ENCODE measurements at places on chromosomes 5 and 9.

GRCh38 chr5:125394661-125395280 lies 648.3 kb upstream of the ZNF608 start:
- no peak for DNase-seq

DNA sequence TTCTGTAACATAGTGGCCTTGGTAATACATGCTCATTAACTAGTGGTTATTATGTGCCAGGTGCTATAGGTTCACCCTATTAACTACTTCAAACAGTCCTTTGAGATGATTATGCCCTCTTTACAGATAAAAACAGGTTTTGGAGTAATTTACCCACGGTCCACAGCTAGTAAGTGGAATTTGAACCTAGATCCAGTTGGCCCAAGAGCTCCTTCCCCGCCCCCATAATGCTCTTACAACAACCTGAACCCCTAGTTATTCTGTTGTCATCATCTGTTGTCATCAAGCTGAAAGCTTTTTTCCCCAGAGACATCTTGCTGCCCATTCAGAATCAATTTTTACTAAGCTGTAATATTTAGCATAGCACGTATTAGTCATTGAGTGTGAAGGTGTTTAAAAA lies 23.2 kb downstream of the XPA start:
- no peak for DNase-seq

DNA sequence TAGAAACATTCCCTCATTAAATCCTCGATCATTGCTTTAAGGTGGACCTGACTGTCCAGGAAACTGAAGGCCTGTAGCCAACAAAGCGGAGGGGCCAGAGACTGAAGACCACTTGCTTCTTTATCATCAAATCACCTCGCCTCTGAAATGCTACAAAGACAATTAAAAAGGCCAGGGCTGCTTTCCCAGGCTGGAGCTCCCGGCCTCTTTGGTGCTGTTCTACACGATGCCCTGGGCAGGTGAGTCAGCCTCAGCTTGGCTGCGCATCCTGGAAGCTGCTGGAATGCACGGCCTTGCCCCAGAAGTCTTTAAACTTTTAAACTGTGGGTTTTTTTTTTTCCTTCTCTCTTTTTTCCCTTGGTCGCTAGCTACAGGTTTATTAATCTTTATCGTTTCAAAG lies 46.5 kb downstream of the SH3PXD2B start:
- no peak for DNase-seq

- DNase-seq: no peak
Observed at GRCh38 chr5:97907646-97908400, 724.8 kb upstream of the RIOK2 start.

- DNase-seq: no peak
Observed at GRCh38 chr5:21704974-21705668, 1148.0 kb downstream of the CDH12 start.

GRCh38 chr5:125560476-125561225 lies 814.2 kb upstream of the ZNF608 start:
- DNase-seq: no peak

- DNase-seq: no peak
Observed at GRCh38 chr5:56558131-56558745, 257.1 kb upstream of the MAP3K1 start.

DNA sequence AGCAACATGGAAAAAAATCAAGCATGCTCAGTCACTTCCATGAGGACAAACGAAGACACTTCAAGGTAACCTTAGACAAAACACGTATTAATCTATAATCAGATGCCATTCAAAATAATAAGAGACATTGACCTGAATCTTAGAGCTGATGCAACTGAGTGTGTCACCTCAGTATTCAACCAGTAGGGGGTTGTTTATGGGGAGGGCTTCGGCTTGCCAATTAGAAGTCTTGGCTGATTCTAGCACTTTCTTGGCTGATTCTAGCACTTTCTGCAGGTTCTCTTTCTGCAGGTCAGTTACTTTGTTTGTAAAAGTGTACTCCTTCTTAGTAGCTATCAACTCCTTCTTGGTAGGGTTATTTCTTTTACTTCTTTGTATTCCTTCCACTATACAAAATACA lies 317.6 kb downstream of the ENC1 start:
- peak; percentile 24 for DNase-seq

GRCh38 chr9:113572076-113572861 lies 108.7 kb downstream of the RGS3 start:
- DNase-seq: peak; percentile 96

All from hematopoietic multipotent progenitor cell treated with erythropoietin and hydrocortisone succinate and interleukin-3 and kit ligand, for 6 days (in vitro differentiated cells).